ENCODE measurements at places on chromosomes 2 and 18.

GRCh38 chr2:25988134-25988533 lies 5.8 kb upstream of the KIF3C start:
- no peak for DNase-seq

DNA sequence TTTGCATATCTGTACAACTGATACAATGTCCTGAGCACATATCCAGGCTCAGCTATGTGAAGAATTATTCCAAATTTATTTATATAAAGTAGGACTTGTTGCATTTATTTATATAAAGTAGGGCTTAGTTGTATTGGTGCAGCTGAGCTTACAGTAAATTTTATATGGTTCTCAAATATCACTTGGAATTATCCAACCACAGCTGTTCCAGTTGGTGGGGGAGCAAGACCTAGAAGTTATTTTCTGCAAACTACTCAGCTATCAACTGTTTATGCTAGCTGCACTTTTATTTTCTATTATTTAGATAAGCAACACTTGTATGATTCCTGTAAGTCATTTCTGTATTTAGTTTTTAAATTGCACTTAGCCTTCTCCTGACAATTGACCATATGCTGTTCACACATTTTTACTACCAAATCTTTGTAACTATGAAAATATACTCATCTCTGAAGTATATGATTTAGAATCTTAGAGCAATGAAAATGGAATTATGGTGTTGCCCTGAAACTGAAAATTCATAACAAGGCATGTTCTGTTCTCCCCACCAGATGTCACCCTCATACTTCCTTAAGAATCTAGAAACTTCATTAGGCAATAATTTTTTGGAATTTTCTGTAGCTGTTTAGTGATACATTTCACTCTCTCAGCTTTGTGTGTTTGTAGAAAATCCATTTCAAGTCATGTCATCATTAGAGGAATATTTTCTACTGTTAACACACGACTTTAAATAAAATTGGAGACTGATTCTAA lies 157.0 kb upstream of the CBLN2 start:
- no peak for DNase-seq

- no peak for DNase-seq
Observed at GRCh38 chr2:152175012-152175367, 573 bp downstream of the STAM2 start.

DNA sequence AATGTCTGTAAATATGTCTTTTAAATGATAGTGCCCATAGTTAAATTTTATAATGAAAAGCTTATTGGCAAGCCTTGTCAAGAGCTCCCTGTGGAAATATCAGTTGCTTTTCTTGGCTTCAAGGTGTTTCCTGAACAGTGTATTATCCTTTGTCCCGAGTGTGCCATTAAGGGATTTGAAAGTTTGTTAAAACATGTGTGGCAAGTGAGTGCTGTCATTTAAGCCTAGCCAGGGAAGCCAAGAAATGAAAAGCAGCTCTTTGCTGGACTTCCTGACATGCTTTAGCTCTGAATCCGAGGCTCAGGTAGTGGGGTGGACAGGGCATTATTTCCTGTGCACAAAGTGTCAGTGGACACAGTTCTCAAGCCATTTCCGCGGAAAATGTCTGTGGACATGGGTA lies 111.5 kb downstream of the DIS3L2 start:
- no peak for DNase-seq

DNA sequence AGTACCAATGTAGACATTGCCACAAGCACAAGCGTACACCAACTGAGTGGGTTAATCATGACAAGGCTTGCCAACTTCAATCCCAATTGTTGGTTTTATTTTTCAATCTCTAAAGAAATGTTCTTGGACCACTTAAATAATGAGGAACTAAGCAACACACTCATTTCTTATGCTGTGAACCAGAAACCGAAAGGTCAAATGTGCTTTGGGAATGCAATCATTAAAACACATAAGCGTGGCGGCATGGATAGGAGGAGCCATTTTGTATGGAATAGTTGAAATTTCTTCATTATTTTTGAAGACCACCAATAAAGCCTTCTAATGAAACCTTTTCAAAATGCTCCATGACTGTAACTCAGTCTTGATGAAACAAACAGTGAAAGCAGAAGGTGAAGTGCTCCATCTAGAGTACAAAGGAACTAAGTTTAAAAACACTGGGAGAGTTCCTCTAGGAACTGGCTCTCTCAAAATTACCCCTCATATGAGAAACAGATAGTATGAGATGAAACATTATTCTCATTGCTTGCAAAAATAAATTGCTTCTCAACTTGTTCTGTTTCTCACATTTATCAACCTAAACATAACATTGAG lies 113.2 kb upstream of the CHST9 start:
- no peak for DNase-seq
